NCI-H1092 (cell line): ENCODE measurements at places on chromosomes 1 and 21.

- no peak for DNase-seq
Measured at GRCh38 chr1:160767395-160768294, 28.3 kb upstream of the LY9 start.

DNA sequence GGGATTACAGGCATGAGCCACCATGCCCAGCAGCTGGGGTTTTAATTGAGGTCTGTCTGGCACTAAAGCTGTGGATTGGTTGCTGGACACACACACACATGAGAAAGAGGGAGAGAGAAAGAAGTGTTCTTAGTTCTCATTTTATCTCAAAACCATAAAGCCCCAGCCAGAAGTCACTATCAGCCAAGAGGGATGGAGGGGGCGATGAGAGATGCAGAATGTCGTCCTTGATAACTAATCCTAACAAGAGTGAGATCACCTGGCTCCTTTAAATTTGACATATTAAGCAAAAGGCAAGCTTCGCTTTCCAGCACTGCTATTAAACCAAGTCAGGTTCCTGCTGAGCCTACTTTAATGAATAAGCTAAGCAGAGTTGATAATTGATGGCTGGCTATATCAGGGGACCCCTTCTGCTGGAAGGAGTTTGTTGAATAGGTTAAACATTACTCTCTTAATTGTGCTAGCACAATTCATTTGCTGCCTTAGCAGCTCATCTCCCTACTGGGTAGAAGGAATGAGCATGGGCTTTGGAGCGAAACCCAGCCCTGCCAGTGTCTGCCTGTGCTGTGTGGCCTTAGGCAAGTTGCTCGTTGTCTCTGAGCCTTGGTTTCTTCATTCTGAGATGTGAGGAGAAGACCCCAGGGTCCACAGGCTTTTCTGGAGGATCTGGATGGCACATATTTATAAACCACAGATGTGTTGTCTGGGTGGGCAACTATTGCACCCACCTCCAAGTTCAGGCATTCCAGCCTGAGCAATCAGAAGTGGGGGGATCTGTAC lies 50.8 kb downstream of the ALPL start:
- no peak for DNase-seq

DNA sequence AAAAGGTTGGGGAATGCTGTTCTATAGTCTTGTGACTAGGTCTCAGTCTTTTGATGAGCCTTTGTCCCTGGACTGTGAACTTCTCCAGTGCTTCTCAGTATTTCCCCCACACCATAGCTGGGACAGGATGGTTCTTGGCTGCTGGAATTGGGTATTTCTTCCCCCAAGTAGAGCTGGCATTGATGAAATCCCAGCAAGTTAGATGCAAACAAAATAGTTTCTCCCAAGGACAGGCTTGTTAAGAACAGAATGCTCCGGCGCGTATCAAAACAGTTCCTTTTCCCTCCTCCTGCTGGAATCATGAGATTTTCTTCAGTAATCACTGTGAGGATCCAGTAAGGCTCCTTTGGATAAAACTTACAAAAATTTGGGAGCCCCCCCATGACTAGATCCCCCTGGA lies 162.6 kb downstream of the PIK3R3 start:
- no peak for DNase-seq

- DNase-seq = no peak
Measured at GRCh38 chr1:166999075-166999474, 10.0 kb downstream of the MAEL start.

DNA sequence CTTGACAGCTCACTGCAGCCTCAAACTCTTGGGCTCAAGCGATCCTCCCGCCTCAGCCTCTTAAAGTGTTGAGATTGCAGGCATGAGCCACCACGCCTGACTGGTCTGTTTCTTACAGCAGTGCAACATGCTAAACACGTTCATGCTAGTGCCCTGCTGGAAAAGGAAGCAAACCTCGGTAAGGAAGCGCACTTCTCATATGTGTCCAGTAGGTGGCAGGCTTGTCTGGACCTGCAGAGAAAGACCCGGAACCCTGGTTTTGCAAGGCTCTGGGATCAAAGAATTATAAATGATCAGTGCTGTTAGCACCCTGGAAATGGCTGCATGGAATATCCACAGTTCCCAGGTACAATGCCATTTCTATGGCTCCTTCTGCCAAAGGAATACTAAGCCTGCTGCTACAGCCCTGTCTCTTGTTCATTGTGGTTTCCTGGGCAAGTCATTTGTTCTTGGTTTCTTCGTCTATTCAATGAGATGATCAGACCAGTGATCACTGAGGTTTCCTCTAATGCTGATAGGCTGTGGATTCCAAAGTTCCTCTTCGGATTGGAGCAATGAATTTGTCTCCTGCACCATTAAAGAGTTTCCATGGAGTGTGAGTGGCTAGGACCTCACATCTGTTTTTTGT lies 15.9 kb downstream of the RNU5D-1 start:
- DNase-seq = peak; percentile 68

- DNase-seq = peak; percentile 25
Measured at GRCh38 chr1:155086128-155086741, 7.6 kb downstream of the EFNA3 start.

- no peak for DNase-seq
Measured at GRCh38 chr1:86352086-86352485, 44.0 kb downstream of the ODF2L start.

- peak; percentile 84 for DNase-seq
Measured at GRCh38 chr1:93979718-93980319, 70.6 kb upstream of the GCLM start.

GRCh38 chr1:7300893-7301663 lies 470.0 kb upstream of the VAMP3 start:
- no peak for DNase-seq

GRCh38 chr1:168235548-168235885 lies 9.7 kb downstream of the SFT2D2 start:
- DNase-seq = no peak

GRCh38 chr1:58293388-58293787 lies 253.1 kb downstream of the OMA1 start:
- no peak for DNase-seq

DNA sequence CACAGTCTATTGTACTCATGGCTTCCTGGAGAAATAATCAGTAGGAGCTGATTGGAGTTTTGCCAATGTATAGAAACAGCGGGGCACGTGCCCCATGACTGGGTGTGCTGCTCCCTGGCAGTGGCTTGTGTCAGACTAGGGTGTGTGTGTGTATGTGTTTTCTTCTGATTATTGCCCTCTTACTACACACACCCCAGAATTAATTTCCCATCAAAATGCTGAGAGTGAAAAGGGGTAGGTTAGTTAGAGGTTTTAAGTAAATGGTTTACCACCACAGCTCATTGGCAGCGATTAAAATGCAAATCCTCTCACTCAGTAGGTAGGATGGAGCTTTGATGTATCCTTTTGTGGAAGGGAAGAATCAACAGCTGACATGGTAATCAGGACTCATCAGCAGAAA lies 29.9 kb downstream of the HHAT start:
- DNase-seq = no peak

GRCh38 chr1:226461087-226461486 lies 53.2 kb upstream of the PARP1 start:
- no peak for DNase-seq

- DNase-seq = peak; percentile 30
Measured at GRCh38 chr1:13892671-13893325, 192.8 kb downstream of the PRDM2 start.

GRCh38 chr1:113534875-113535274 lies 144.6 kb downstream of the MAGI3 start:
- no peak for DNase-seq

- DNase-seq = no peak
Measured at GRCh38 chr1:237737448-237737847, 153.3 kb downstream of the ZP4 start.

DNA sequence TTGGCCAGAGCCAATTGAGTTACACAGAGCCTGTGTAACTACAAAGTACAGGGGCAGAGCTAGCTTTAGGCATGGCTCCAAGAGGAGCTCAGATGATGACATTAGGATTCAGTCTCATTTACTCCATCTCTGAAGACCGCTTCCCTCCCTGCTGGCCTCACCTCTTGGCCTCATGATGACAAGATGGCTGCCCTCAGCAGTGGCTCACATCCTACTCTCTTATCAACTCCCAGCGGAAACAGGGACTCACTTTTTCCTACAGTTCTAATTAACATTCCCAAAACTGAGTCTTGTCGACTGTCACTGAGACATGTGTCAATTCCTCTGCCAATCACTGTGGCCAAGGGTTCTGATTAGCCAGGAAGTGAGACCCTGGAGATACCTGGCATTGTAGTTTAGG lies 59.4 kb upstream of the ECE1 start:
- no peak for DNase-seq

- no peak for DNase-seq
Measured at GRCh38 chr1:81388435-81388834, 412.3 kb upstream of the ADGRL2 start.

- no peak for DNase-seq
Measured at GRCh38 chr21:31592516-31592915, 67.0 kb upstream of the SOD1 start.

- DNase-seq = no peak
Measured at GRCh38 chr1:235426143-235426542, 58.9 kb downstream of the TBCE start.

GRCh38 chr1:184743062-184743756 lies 11.4 kb downstream of the EDEM3 start:
- no peak for DNase-seq
